NCI-H2227 treated with DMSO at 0.1 percent for 48 hours (cell line): ENCODE measurements at places on chromosomes 4 and X.

DNA sequence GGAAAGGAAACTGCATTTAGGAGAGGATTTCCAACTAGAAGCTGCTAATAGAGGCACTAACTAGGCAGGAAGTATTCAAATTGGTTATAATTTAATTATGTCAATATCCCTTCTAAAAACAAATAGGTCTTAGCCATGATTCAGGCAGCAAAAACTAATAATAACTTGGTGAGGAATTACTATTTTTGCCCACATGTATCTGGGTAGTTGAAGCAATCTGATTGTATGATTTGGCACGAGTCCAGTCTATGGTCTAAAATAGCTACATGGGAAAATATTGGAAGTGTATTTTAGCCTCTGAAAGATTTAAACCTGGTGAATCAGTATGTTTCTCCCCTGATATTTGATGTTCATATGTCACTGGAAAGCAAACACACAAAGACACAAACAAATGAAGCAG, 62.2 kb downstream of the MFAP3L start:
- no peak for DNase-seq

GRCh38 chrX:153927672-153927921, 1.5 kb upstream of the ARHGAP4 start:
- DNase-seq, result peak; percentile 57

DNA sequence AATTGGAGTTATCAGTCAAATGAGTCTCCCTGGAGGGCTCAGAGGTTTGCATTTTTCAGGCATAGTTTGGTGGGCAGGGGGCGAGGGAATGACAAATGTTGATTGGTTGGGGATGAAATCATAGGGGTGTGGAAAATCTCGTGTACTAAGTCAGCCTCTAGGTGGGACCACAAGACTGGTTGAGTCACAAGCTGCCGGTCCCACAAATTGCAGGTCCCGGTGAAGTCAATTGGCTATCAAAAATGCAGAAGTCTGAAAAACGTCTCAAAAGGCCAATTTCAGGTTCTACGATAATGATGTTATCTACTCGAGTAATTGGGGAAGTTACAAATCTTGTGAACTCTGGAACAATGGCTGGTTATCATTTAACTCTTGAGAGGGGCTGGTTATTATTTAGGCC, 98.8 kb upstream of the DHX15 start:
- DNase-seq, result no peak

DNA sequence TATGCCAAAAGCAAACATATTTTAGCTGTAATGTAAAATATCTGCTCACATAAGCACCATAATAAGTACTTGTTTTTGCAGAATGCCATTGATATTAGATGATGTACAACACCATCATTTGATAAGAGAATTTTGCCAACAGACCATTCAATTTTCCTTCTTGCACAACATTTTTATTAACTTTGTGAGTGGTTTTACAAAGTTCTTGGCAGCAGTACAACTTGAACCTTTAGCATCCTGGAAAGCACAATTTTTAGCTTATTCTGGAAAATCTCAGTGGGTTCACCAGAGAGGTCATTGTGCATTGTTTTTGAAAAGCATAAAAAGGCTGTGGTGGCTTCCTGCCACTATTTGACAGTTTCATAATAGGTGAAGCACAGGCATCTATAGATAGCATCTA, 26.4 kb upstream of the REPS2 start:
- DNase-seq, result no peak

DNA sequence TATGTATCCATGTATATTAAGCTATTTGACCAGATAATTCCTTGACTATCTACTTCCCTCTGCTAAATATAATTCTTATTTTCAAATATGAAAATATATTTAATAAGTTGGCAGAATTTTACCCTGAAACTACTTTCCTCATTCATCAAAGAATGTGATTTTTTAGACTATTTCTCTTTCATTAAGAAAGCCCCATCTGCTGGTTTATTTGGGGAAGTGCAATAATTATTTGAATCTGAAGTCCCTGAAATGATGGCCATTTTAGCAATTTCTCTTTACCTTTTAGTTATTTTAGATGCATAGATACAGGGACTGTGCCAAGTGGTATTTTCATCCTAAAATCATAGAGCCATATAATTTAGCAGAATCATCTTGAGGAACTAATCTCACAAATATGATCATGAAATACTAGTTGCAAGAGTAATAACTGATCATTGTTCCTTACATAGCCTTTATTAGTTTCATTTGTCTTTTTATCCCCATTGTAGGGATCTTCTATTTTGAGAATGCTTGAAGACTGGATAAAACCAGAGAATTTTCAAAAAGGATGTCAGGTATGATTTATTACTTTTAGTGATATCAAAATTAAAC, 39.0 kb downstream of the ENPEP start:
- peak; percentile 34 for DNase-seq

GRCh38 chr4:154399259-154399974, 92.2 kb downstream of the DCHS2 start:
- peak; percentile 5 for DNase-seq

- no peak for DNase-seq
Observed at GRCh38 chr4:62450740-62451139, 1250.6 kb downstream of the ADGRL3 start.

GRCh38 chrX:17328837-17329236, 46.2 kb upstream of the NHS start:
- DNase-seq, result no peak

- DNase-seq, result no peak
Observed at GRCh38 chr4:109266236-109266635, 36.2 kb downstream of the COL25A1 start.

DNA sequence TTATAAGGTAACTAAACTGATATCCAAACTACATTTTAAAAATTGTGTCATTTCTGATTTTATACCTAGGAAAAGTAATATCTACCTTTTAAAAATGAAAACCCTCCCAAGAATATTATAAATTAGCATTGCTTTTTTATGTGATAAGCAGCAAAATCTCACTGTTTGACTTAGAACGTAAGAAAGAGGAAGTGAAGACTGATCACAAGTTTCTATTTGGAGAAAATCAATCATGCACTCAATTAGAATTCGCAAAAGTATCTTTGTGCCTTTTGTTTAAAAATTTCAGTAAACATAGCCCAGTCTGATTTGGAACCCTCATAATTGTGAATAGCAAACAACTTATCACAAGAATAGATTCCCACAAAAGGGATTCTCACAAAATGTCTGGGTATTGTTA, 142.7 kb downstream of the TENM3 start:
- no peak for DNase-seq
